Activated CD8-positive, alpha-beta memory T cell treated with anti-CD3 and anti-CD28 coated beads, Interleukin-2, amount 50 U/mL, for 4 hours (primary cell): ENCODE measurements at places on chromosomes 4 and X.

- DNase-seq: no peak
Measured at GRCh38 chr4:25029479-25030276, 1.1 kb downstream of the LGI2 start.

DNA sequence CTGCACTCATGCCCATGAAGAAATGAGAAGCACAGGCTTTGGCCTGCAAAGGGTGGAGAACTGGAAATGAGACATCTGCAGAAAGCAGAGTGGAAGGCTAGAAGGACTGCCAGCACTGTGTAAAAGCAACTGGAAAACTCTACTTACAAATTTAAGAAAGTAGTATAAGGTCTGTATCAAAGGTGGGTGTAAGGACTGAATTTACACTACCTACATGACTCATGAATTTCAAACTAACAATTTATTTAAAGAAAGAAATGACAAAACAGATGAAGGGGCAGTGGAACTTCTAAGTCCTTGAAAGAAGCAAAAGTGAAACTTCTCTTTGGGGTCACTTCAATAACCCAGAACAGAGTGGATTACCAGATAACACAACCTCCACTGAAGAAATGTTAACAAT, 71.2 kb downstream of the SLC10A7 start:
- DNase-seq: no peak

GRCh38 chrX:47854474-47854873, 17.8 kb downstream of the ZNF81 start:
- DNase-seq: peak; percentile 21

DNA sequence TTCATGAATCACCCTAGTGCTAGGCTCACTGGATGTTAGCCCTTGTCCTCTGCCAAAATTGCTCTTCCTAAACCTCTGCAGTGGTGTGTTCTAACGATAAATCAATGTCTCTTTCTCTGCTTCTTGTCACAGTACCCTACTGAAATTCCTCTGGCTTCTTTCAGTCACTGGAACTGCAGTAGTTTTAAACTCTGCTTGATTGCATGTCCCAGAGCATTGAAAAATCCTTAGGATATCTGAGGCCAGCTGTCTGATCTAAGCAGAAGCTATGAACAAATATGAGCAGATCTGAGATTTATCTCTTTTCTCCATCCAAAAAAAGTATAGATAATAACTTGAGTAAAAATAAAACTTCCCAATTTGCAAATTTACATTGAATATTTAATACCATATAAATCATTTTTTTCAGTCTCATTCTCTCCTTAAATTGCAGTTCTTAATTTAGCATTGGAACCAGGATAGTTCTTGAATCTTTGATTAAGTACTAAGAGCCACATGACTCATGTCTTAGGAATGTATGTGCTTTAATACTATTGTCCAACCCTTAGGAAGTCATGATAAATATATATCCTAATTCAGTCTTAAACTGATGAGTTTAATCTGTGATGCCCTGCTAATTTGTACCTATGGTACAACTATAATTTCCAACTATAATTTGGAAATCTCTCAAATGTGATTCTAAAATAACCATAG, 169.7 kb downstream of the PDHA2 start:
- no peak for DNase-seq

DNA sequence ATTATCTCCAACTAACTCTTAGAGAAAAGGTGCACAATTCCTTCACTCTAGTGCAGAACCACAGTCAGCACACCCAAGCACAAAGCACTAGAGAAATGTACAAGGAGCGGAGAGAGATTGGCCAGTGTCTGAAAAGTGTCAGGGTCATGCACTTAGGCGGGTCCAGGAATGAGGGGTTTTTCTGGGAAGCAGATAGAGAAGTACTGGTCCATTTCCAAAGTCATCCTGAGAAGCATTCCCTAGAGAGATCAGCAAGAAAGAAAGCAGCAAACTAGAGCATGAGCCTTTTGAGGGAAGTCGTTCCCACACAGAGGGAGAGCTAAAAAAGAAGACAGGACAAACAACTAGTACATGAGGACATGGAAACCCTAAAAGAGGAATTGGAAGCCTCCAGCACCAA, 168.1 kb upstream of the MAP3K15 start:
- no peak for DNase-seq

GRCh38 chrX:118448273-118448783, 47.3 kb upstream of the DOCK11 start:
- no peak for DNase-seq

DNA sequence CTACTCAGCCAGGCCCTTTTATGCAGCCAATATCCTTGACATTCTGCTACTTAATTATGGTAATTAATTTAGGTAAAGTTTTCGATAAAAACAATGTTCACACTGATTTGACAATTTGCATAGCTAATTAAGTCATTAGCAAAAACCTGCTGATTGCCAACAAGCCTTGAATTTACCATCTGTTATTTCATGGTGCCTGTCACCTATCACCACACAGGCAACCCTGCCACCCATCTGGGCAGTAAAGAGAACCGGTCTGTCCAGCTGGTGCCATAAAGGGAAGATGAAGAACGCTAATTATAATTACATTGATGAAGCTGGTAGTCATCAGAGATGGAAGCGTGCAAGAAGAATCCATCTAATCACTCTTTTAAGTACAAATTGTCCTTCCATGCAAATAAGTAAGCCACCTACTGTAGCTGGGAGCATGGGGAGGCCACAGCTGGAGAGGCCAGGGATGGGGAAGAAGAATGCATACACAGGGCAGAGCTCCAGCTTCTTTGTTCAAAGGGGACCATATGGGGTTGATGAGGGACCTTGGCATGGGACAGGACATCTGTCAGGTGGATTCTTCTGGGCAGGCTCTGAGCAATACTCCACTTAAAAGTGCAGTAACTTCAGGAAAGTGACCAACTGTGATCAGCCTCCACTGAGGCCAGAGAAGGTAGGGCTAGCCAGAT, 277.3 kb upstream of the TAPT1 start:
- no peak for DNase-seq

DNA sequence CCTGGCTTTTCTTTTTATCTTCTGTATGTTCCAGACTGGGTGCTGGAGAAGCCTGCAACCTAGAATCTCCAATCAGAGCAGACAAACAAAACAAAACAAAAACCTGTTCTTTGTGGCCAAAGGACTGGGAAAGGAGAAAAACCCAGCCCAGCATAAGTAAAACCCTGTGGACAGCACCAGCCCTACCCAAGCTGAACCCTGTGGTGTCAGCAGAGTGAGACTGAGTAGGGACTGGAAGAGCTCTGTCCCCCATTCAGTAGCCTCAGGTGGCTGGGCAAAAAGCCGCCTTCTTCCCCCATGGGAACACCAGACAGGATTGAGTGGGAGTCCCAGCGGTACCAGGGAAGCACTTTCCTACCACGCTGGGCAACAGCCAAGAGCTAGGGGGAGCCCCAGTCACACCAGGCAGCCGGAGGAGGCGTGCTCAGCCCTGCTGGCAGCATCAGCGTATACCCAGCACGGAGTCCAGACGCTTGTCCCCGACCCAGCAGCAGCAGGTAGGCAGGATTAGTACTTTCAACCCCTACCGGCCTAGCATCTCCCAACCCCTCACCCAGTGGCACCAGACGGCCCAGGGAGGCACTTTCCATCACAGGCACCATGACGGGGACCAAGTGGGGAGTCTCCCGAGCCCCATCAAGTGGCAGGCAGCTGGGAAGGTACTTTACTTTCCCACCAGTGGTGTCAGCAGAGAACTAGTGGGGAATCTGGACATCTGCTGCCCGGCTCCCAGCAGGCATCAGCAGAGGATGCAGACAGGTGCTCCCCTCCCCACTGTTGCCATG, 8.6 kb upstream of the JADE3 start:
- peak; percentile 42 for DNase-seq

DNA sequence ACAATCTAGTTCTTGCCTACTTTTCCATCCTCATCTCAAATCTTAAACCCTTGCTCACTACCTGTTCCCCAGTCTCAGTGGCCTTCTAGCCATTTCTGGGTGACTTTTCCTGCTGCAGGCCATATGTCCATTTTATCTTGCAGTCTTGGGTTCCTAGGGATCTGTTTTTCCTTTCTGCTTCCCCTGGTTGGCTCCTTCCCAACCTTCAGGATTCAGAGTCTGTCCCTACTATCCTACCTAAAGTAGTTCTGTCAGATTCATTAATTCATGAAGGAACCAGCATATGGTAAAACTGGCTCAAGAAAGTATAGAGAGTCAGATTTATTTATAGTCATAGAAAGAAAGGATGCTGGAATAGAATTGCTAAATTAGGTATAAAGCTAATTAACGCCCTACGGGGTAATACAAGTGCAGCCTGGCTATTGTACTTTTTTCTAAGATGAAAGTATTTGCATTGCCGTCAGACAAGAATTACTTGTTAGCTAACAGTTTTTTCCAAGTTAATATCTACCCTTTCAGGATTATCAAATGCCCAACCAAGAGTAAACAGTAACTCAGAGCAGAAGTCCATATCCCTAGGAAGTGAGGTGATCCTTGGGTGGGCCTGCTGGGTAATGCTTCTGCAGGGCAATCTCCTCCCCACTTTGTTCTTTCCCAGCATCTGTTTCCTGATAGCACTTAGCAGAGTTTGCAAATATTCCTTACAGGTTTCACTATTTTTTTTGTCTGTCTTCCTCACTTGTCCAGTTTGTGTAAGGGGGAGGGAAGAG, 63.6 kb downstream of the REPS2 start:
- DNase-seq: no peak

- no peak for DNase-seq
Measured at GRCh38 chr4:8915201-8916200, 43.9 kb upstream of the HMX1 start.

GRCh38 chr4:102779204-102779603, 18.4 kb upstream of the MANBA start:
- no peak for DNase-seq

GRCh38 chrX:81286608-81287007, 84.7 kb downstream of the SH3BGRL start:
- DNase-seq: no peak

DNA sequence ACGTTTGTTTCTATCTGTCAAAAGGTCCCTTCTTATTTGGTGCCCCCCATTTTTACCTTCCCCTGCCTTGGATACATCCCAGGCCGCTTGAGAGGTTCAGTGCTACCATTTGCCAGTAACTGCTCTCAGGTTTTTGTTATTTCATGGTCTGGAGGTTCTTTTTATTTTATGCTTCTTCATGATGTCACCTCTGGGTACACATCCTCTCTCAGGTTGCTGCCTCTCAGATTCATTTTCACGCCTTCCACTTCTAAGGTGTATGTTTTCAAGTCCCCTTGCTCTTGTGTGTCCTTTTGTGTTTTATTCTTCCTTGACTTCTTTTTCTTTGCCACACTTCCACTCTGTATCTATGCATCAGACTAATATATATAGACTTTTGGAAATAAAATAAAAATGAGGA, 640.1 kb upstream of the AADAT start:
- DNase-seq: no peak
